ENCODE measurements at places on chromosomes 6 and 20.

- DNase-seq = no peak
Measured at GRCh38 chr6:17741507-17741906, 34.8 kb upstream of the NUP153 start.

DNA sequence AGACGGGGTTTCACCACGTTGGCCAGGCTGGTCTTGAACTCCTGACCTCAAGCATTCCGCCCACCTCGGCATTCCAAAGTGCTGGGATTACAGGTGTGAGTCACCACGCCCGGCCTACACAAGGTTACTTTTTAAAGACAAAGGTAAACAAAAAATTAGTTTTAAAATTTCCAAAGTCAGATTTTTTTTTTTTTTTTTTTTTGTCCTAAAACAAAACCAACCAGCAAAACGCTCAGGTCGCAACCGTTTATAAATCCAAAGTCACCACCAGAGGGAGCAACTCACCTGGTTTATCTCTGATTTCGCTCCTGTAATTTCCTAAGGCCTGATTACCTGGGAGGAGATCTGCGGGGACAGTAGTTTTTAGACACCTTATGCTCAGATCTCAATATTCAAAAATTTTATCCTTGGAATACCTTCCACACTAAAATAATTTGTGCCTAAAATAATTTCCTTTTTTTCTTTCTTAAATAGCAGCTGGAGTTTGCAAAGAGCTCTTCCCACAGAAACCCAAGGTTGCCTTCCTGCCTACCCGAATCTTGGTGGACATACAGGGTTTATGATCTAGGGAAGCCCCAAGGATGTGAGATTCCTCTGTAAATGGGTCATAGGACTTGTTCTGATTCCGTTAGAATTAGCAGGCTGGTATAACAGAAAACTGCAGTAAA is 19.8 kb upstream of the TREM1 start:
- no peak for DNase-seq

- DNase-seq = no peak
Measured at GRCh38 chr20:37627767-37628130, 66.1 kb upstream of the CTNNBL1 start.

- DNase-seq = no peak
Measured at GRCh38 chr20:1286267-1287024, 20.4 kb downstream of the SNPH start.

GRCh38 chr6:152648105-152648504 is 10.9 kb upstream of the SYNE1 start:
- DNase-seq = no peak

- DNase-seq = no peak
Measured at GRCh38 chr6:38279423-38279822, 360.3 kb downstream of the BTBD9 start.

GRCh38 chr20:36337886-36338285 is 31.7 kb downstream of the DLGAP4 start:
- DNase-seq = no peak

DNA sequence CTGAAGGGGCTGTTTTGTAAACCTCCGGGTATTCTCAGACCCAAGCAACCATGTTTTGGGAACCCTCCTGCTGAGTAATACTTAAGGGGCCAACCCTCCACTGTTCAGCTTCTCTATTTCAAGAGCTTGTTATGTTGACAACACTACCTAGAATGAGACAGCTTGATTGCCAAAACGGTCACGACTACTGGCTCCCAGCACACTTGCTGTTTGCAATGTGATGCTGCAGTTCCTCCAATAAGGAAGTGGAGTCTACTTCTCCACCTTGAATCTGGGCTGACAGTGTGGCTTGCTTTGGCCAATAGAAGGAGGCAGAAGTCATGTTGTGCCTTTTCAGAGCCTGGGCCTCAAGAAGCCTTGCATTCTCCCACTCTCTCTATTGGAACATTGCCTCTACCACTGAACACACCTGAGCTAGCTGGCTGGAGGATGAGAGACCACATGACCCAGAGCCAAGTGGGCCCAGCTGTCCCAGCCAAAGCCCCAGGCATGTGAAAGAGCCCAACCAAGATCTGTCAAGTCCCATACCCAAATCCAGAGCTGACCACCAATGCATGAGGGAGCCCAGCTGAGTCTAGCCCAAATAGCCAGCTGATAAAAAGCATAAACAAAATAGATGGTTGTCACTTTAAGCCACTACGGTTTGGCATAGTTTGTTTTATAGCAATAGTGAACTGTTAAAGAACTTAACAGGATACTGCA is 108.0 kb downstream of the PRND start:
- DNase-seq = no peak

DNA sequence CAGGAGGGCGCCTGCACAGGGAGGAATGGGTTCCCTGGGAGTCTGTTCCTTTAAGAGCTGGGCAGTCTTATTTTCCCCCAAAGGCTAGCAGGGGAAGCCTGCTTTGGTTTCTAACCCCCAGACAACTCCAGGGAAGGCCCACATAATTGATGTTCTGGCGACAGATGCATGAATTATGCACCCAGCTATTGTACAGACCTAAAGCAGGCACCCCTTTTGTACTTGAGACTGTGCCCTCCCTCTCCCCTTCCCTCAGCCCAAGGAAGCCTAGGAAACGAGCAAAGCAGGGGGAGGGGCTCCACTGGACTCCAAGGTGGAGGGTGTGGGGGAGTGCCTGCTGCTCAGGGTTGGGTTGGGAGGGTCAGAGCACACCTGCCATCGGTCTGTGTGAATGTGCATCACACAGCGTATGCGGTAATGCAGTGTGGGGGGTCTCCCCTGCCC is 102.1 kb downstream of the KCNB1 start:
- no peak for DNase-seq

DNA sequence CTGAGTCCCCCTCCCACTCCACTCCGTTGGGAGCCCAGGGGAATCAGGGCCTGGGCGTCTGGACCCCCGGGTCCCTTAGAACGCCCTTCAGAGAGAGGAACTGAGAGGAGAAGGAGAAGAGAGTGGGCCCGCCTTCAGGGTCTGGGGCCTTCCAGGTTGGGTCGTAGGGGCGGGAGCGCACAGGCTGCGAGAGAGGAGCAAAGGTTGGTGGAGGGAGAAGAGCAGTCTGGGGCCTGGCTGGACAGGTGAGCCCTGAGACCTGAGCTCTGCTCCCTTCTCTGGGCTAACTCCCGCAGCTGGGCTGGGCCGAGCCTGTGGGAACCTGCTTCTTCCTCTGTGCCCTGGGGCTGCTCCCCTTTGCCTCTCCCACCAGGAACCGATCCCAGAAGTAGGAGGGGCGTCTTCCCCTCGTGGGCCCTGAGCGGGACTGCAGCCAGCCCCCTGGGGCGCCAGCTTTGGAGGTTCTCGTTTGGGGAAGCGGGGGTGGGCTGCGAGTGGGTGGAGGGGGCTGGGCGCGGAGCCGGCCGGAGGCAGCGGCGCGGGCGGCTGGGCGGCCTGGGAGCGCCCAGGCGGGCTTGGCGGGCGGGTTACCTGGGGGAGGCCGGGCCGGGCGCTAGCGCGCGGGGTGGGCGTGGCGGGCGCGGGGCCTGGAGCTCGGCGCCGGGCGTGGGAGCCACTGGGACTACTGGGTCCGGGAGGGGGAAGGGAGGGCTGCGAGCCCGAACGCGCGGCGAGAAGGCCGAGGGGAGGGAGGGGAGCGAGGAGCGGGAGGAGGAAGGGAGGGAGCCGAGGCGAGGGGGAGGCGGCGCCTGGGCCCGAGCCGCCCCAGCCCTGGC is at the start of gene DDR1:
DDR1 (plus strand) TSS at position 835 of the 836 bp plus-strand sequence. CDS start 4,211 bp downstream, outside the sequence.
- no peak for DNase-seq

GRCh38 chr20:47677635-47678453 is 107.4 kb downstream of the SULF2 start:
- no peak for DNase-seq

DNA sequence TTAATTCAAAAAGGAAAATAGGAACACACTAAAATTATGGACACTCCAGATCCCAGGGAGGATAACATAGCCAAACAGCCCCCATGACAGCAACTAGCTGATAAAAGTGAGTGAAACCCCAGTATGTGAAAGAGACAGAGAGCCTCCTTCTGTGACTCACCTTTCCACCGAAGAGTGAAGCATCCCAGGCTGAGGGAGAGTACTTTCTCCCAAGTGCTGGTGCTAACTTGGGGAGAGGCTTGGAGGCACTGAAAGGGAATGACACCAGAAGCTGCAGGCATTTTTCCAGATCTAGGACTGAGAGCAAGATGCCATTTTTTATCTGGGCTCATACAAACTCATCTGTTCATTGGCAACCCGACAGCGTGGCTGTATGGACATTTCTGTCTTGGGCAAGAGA is 339.8 kb downstream of the HTR1B start:
- no peak for DNase-seq

GRCh38 chr6:154868143-154868594 is 126.9 kb upstream of the TIAM2 start:
- no peak for DNase-seq

DNA sequence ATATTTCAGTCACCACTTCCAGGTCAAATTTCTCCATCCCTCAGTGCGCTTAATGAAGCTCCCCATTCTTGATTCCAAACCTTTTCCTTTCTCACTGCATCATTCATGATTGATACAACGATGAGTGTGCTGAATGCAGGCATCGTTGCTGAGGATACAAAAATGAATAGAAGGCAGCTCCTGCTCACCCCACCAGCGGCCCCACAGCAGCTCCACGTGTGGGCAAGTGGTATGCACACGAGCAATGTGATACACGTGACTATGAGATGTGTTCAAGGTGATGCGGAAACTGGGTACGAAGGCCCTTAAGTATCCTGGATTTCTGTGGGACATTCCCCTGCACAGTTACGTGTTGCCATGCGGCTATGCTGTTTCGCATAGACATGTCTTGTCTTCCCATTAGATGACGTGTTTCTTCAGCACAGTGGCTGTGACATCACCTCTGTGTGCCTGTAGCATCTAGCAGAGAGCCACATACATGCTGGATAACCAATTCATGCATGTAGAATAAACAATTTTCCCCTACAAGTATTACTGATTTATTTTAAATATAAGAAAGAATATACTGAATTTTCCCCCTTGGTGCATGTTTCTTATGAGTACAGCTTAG is 260.5 kb upstream of the AGPAT4 start:
- DNase-seq = no peak

- no peak for DNase-seq
Measured at GRCh38 chr6:97473979-97474378, 191.0 kb upstream of the MMS22L start.

GRCh38 chr6:31886541-31886991 is 7.8 kb upstream of the SLC44A4 start:
- DNase-seq = no peak

DNA sequence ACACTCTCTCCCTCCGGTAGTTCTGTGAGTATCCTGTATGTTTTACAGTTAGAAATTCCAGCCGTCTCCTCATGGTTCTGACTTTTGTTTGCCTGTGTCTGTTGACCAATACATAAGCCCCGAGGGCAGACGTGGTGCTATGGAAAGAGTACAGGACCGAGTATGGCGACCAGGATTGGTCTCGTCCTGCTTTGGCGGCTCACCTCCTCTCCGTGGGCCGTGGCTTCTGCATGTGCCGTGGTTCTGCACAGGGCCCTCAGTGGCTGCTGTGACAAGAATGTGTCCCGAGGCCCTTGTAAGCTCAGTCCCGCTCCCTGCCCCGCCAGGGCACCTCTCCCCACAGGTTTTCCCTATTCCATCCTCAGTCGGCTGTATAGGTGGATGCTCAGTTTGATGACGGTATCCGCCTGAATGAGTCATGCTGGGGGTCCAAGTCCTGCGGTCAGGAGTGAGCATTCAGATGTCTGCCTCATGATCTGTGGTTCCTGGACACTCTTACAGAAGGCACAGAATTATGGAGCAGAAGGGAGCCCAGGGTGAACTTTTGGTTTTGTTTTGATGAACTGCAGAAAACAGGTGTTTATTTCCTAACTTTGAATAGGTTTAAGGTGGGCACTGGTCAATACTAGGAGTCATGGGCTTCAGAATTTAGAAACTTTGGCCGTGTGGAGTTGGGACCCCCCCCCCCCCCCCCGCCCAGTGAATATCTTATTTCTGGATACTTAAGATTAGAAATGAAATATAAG is 1.2 kb downstream of the ARFGAP1 start:
- no peak for DNase-seq

- no peak for DNase-seq
Measured at GRCh38 chr6:2733736-2734480, 16.8 kb downstream of the MYLK4 start.

DNA sequence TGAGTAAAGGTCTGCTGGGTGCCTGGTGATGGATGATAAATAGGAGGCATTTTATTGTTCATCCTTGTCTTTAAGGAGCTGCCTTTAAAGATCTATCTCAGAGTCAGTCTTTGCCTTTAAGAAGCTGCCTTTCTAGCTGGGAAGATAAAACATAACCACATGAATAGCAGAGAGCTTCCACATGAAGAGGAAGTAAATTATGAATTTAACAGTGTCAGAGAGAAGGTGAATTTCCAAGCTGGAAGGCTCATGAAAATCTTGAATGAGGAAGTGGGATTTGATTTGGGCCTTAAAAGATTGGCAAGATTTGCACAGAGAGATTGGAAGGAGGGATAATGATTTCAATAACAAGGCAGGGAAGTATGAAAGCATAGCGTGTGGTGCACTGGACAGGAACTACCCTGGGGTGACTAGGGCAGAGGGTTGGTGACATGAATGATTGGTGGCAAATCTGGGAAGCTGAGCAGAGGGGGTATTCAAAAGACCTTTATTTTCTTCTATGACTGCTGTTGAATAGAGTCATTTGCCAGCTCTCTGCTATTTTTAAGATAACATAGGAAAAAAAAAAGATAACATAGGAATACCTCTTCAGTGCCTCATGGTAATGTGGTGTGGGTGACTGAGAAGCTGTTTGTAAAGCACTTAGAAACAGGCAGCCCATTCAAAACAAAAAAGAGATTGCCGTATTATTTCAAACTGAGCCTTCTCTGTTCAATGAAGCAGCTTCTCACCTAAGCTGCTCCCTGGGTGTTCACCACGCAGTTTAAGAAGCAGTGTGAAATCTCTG is 591.6 kb downstream of the PKHD1 start:
- no peak for DNase-seq

DNA sequence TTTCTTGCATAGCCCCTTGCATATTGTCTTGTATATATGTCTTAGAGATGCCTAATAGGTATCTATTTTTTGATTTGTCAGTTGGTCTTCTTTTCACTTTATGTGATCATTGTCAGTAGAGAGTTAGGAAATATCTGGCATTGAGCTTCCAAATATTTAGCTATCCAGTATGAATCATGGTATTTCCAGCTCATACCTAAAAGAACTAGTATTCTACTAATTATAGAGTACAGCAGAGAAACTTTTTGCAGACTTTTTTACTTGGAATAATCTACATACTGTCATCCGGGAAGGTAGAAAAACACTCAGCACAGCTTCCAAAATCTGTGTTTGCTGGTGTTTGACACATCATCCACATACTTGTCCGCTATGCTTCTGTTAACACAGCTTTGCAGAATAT is 156.4 kb upstream of the HTR1E start:
- DNase-seq = no peak

- DNase-seq = no peak
Measured at GRCh38 chr6:120918137-120918536, 416.1 kb downstream of the TBC1D32 start.

DNA sequence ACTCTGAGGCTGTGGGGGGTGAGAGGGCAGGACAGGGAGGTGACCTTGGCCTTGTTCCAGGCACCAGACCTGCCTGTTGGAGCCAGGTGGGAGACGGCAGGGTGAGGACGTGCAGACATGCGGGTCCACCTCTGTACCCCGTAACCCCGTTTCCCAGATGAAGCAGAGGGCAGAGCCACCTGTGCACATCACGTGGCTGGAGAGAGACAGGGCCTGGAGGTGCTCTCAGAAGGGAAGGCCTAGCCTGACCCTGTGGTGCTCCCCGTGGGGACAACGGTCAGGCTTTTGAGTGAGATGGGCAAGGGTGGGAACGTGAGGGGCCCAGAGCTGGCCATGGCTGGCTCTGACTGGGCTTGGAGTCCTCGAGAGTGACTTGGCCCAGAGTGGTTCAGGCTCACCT is 6.6 kb downstream of the NTSR1 start:
- DNase-seq = no peak

- DNase-seq = no peak
Measured at GRCh38 chr20:6333110-6333509, 210.3 kb upstream of the FERMT1 start.
